Iris pigment epithelial cell (primary cell): ENCODE measurements at places on chromosomes 5 and 9.
A peak's percentile ranks its signal among the peaks of the same experiment; 100 is the strongest.

DNA sequence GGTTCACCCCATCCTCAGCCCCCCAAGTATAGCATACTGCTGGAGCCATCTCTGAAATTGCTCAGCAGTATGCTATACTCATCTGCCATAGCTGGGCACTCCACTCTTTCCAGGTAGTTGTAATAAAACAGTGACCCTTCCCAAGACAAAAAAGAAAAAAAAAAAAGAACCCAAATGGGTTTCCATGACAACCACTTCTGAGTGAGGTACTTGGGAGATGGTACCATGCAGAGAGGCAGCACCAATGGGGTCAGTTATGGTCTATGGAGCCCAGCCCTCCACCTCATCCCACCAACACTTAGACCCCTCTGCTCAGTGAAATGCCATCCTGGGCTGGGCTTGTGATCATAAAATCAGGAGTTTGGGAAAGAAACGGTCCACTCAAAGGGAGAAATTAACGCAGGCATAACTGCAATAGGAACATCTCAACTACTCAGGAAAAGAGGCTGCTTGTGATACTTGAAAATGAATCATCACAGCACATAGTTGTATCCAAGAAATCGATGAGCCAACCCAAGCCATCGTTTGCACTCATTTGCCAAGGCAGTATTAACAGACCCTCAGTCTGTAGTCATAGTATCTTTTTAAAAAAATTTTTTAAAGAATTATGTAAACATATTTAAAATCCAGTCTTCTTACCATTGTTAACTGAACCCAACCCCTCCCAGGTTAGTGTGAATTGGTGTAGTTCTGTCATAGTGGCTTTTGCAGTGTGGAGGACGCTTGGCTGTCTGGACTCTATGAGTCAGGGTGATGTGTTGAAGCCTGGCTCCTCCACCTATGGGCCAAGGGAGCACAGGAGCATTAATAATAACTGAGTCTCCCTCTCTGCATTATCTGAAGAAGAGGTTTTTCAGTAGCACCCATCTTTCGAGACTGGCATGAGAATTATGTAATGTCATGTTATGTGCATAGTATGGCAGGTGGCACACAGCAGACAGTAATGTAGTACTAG is 402.7 kb downstream of the SPOCK1 start:
- DNase-seq: peak; percentile 12

DNA sequence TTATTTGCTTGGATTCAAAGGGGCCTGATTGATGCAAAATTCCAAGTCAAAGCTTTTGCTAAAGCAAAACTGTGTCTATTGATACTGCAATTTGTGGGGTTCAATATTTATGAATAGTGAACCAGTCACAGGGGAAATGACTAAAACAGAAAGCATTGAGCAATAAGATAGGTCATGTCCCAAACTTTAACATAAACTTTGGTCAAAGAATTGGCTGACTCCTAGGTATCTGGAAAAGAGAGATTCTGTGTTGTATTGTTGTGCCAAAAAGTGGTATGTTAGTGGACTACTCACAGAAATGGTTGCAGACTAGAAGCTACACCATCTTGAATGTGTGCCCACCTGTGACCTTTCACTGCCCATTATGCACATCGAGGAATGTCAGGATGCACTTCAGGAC is 585.5 kb upstream of the RGMB start:
- DNase-seq: peak; percentile 50

DNA sequence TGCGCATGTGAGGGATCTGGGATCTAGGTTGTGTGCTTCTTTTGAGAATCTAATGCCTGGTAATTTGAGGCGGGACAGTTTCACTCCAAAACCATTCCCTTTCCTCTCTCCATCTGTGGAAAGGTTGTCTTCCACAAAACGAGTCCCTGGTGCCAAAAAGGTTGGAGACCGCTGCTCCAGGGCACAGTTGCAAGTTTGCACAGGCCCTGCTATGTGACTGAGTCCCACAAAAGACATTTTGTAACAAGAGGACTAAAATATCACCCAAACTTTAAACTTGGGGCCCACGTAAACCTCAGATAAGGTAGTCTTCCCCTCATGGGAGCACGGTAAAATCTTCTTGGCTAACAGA is 5.8 kb upstream of the ZNF367 start:
- DNase-seq: no peak

DNA sequence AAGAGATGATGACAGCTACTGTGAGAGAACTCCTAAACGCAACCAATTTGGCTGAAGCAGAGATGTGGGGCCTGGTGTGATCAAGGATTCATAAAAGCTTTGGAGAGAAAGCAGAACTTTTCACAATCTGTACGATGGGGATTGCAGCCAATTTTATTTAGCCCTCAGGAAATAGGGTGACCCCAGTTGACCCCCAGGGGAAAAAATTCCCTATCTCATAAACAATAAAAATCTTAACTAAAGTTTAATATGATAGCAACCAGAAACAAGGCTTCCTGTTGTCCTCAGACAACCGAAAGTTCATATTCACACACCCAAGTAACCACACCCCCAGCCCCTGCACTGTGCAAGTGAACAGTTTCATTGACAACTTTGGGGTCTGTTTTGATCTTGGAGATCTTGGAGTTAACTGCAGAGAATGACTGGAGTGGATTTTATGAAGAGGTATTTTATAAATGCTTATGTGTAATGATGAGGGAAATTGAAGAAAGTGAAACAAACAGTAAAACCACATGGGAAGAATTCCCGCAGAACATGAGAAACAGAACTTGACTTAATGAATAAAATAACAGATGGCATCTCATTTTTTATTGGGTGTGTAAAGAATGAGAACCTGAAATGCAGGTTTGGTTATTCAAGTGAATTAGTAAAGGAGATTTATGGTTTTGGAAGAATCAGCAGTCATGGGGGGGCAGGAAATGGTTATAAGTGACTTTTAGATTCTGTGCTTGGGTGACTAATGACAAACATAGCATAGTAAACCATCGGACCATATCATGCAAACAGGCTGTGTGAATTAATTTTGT is 94.5 kb downstream of the PDE4D start:
- DNase-seq: peak; percentile 59

GRCh38 chr9:90891308-90892040 is 89.9 kb downstream of the SYK start:
- DNase-seq: no peak

DNA sequence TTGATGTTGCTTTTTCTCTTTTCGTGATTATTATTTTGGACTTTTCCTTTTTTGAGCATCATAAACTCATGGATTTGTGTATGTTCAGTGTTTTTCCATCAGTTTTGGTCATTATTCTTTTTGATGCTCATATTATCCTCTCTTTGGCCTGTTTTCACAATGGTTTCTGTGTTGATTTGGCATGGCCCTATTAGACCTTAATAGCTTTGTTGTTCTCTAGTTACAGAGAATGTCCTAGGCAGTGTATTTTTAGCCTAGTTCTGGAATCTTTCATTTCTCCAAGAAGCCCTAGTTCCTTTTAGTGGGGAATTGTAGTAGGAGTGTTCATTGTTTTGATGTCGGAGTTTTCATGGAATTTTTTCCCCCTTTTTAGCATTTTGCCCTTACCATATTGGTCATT is 41.3 kb upstream of the ROPN1L start:
- DNase-seq: no peak
